CD4-positive, alpha-beta T cell treated with Interleukin-12 subunit alpha and Interleukin-12 subunit beta, for 1 hour (primary cell): ENCODE measurements at places on chromosomes 11 and 22.

GRCh38 chr11:119460582-119460981 lies 37.6 kb upstream of the THY1 start:
- no peak for DNase-seq

DNA sequence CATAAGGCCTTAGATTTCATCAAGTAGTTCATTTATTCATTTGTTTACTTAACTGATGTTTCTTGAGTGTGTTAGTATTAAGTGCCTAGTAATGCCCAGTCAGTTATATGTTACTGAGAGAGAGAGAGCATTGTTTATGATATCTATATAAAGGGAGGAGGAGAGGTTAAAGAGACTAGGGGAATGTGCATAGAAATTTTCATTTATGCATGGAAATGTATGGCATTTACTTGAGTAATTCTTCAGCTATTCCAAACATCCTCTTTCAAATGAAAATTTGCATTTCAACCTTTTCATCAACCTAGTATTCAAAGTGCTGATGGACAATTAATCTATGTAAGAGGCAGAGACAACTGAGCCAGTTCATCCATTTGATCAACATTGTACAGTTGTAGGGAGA lies 199.7 kb downstream of the NELL1 start:
- DNase-seq: no peak

GRCh38 chr11:75337195-75337654 lies 14.2 kb downstream of the ARRB1 start:
- DNase-seq: no peak

DNA sequence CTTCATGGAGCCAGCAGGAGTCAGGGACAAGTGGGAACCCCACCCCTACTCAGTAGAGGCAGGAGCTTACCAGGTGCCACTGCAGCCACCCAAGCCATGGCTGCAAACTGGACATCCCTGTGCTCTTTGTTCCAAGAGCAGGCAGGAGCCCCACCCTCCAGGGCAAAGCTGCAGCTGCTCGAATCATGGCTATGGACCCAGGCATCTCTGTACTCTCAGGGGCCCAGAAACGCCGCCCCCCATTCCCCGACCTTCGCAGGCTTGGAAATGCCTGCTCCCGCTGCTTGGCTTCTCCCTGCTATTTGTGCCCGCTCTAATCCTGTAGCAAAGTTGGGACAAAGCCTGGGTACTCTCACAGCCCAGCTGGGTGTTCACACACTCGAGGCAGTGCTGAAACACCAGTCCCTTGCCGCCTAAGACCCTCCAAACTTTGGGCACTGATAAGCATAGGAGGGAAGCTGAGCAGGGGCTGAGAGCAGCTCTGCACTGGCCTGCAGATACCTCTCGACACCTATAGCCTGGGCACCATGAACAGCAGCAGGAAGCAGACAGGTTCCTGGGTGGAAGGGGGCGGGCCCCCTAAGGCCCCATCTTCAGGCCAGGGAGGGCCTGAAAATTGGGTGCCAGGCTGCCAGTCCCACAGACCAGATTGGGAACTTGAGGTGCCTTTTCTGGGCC lies 402.4 kb downstream of the LRRC4C start:
- no peak for DNase-seq

GRCh38 chr11:129973068-129973467 lies 29.6 kb downstream of the PRDM10 start:
- DNase-seq: no peak

GRCh38 chr11:27635567-27636037 lies 64.7 kb downstream of the BDNF start:
- DNase-seq: no peak

GRCh38 chr22:35978889-35979288 lies 49.7 kb downstream of the RBFOX2 start:
- no peak for DNase-seq

- DNase-seq: no peak
These were observed 902.4 kb upstream of the RAG2 start for GRCh38 chr11:37500425-37500824.

DNA sequence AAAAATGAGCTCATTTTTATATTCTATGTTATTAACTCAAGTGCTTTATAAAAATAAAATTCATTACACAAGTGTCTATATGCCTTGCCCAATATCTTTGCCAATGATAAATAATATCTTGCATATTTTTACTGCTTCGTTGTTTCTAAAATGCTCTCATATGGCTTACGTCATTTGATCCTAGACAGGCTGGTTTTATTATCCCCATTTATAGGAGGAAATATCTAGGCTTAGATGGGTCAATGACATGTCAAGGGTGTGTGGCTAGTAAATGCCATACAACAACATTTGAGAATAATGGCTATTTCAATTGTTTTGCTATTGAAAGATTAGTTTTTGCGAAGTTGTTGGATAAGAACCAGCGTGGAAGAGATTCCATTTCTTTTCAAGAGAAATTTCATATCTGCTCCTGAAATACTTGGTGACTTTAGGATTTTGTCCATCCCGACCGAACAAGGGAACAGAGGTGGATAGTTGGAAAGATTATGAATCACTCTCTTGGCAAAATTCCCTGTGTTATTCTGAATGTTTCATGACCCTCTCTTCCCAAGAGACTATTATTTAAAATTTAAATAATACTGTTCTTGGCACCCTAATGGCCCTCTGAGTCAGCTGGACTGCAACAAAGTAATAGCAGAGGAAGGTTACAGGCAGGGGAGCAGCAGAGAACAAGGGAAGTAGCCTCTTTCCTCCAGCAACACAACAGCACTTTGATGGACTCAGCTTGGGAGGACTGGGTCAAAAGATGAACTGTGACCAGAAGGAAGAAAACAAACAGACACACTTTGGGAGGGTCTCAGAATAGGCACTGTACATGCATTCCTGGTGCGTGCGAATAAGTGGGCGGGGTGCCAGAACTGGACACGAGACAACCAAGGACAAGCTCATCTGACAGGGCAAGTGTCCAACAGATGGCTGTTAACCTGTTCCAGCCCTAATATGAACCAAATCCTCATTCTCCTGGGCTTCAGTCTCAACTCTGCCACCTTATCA lies 94.5 kb downstream of the ME3 start:
- no peak for DNase-seq

DNA sequence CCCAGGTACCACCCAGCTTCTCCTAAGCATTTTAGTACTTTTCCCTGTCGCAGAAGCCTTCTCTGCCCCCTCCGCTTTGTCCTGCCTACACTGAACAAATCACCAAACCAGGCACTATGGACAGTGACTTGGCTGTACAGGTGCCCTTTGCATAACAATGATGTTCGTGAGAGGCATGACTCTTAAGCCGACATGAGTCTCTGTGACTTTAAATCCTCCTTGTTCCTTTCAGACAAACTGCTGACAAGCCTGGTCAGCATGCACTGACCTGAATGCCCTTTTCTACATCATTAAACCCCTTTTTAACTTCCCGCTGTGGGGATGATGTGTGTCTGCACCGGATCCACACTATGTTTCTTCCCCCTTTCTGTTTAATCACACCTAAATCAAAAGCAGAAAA lies 16.6 kb downstream of the CAVIN3 start:
- no peak for DNase-seq

GRCh38 chr11:123356539-123356938 lies 73.5 kb upstream of the GRAMD1B start:
- no peak for DNase-seq

DNA sequence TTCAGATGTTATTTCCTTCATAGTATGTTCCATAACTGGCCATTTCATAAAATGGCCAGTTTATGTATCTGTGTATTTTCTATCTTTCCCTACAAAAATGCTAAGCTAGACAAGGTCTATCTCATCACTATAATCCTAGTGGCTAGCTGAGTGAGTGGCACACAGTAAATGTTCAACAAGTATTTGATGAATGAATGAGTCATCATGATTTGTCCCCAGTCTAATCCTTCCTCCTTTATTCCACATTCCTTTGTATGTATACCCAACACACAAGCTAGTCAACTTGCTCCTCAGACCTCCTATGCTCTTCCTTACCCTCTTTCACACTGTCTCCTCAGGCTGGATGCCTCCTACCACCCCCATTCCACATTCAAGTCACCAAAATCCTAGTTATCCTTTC lies 12.5 kb downstream of the APLNR start:
- DNase-seq: no peak

GRCh38 chr22:29388759-29389090 lies 355 bp upstream of the AP1B1 start:
- DNase-seq: no peak

- DNase-seq: no peak
These were observed 55.3 kb upstream of the GCAT start for GRCh38 chr22:37752189-37753087.

GRCh38 chr11:63764679-63765647 lies 3.6 kb downstream of the ZFTA start:
- no peak for DNase-seq

- DNase-seq: no peak
These were observed 363.7 kb downstream of the NXPE2 start for GRCh38 chr11:115042002-115042401.

DNA sequence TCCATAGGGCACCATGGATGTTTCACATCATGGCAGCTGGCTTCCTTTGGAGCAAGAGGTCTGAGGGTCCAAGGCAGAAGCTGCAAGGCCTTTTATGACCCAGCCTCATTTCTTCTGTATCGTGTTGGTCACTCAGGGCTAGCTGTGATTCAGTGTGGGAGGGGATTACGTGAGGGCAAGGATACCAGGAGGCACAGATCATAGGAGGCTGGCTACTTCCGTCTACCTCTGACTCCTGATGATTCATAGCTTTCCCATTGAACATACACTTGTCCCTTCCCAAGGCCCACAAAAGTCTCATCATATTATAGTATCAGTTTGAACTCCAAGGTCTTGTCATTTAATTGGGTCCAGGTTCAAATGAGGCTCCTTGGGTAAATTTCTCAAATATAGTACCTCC lies 135.3 kb upstream of the ZBED5 start:
- no peak for DNase-seq

DNA sequence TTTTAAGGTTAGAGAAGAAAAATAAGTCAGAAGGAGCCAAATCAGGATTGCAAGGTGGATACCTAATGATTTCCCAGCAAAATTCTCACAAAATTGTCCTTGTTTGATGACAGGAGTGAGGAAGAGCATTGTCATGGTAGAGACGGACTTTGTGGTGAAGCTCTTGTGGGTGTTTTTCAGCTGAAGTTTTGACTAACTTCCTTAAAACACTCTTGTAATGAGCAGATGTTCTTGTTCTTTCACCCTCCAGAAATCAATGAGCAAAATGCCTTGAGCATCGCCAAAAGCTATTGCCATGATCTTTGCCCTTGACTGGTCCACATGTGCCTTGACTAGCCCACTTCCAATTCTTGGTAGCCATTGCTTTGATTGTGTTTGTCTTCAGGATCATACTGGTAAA lies 20.0 kb downstream of the CALCB start:
- DNase-seq: no peak

DNA sequence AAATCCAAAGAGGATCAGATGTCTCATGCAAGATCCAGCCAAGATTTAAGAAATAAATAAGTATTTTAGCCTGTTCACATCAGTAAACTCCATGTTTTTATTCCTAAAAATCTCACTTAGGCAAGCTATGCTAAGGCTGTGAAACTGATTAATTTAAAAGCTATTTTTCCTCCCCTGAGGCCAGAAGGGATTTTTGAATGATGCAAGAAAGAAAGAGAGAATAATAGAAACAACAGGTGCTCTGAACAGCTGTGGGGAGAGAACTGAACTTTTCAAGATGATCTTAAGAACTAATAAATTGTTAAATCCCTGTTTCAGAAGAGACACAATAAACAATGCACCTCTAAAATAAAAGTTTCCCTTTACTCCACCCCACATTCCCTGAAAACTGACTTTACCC lies 241.6 kb downstream of the DLG2 start:
- no peak for DNase-seq

- no peak for DNase-seq
These were observed 21.8 kb upstream of the WNT7B start for GRCh38 chr22:45998638-45999378.

DNA sequence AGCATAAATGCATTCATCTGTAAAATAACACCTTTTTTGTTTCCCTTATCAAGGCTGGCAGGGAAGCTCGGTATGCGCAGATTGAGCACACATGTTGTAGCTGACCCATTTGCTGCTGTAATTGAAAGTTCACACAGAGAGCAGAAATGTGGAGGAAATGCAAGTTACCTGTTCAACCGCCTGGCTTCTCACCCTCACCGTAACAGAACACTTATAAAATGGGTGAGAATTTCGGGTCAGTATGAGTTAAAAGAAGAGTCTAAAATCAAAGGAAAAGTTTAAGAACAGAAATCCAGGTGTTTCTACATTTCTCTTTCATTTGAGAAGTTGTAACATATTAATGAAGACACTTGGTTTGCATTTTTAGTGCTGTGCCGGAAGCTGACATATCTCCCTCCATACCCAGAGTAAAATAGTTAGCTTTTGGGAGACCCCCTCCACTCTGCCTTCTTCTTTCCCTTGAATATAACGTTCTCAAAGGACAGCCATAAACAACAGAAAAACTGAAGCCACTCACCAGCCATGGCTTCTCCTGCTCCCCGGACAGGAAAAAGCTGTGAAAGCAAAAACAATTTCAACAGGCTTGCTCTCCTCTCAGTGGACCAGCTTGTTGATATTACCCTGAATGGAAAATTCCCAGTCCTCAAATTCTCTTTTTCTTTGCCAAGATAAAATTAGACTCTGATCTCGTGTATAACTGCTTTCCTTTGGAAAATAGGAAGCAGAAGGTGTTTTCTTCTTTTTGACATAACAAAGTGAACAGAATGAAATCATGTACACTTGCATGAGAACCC lies at the start of gene CASP12:
Gene CASP12, minus strand, starts transcription at position 570 of the 794 bp plus-strand sequence.
- peak; percentile 38 for DNase-seq

DNA sequence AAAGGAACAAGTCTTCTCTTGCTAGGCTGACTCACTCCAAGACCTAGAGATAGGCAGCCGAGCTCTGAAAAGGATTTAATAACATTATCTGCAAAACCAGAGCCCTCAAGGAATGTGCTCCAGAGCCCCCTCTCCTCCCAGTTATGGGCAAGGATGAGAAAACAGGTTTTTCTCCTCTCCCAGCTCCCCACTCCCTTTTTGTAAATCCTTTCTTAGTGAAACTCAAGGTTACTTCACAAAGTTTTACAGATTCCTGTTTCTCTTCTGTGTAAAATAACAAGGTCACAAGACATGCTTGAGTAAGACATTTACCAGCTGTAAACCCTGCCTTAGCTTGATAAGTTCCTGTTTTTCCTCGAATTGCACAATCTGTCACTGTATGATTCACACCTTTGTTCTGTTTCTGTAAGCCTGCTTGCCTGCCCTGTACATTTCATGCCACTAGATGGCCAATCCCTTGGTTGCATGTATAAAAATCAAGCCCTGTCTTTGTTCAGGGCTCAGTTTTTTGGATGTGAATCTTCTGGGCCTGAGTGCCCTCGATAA lies 489.4 kb downstream of the KCNA4 start:
- DNase-seq: no peak

DNA sequence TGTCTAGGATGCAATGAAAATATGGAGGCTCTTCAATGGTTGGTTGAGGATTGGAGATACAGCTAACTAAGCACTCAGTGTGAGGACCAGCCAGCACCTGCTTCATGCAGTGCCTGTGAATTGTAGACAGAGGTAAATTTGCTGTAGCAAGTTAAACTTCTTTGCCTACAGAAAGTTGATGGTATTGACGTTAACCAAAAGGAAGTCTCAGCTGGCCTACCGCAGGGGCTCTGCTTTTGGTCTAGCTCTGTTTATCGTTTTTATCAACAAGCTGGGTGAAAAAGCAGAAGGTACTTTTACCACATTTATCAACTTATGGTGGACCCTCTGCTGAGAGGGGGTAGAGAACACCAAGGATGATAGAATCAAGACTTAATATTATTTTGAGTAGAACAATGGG lies 51.6 kb downstream of the GRAMD1B start:
- no peak for DNase-seq
